Activated naive CD8-positive, alpha-beta T cell treated with anti-CD3 and anti-CD28 coated beads, Interleukin-2, amount 50 U/mL, for 24 hours (primary cell): ENCODE measurements at places on chromosomes 2 and 18.

DNA sequence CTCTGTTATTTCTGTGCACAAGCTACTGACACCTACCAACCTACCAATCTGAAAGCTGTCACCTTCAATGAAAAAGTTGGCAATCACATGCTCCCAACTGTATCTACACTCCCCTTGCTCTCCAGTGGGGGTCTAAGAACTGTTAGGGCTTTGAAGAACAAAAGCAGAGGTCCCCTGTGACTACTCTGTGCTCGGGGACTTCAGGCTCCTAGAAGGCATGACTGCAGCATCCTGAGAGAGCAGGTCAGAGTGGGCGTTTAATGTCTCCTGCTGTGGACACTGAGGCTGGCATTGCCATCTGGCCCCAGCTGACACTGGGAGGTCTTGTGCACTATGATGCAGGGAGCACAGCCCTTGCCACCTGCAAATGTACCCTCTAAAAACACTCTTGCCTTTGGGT, 93.3 kb downstream of the ACTR2 start:
- H3K36me3 ChIP-seq, result peaks cover 2% of the 10 kb centered on the region
- peaks cover 17% of the 10 kb centered on the region for H3K4me1 ChIP-seq
- no peak for DNase-seq
- H3K27me3 ChIP-seq, result no peaks in the 10 kb centered on the region
- H3K4me3 ChIP-seq, result no peak overlapping the region
- no peak overlapping the region for H3K27ac ChIP-seq

- H3K4me3 ChIP-seq, result no peak overlapping the region
- no peak overlapping the region for H3K27ac ChIP-seq
- H3K4me1 ChIP-seq, result peaks cover 2% of the 10 kb centered on the region
- peaks cover 2% of the 10 kb centered on the region for H3K27me3 ChIP-seq
- no peaks in the 10 kb centered on the region for H3K36me3 ChIP-seq
- DNase-seq, result no peak
Observed at GRCh38 chr2:216555274-216555673, 56.6 kb downstream of the RPL37A start.

DNA sequence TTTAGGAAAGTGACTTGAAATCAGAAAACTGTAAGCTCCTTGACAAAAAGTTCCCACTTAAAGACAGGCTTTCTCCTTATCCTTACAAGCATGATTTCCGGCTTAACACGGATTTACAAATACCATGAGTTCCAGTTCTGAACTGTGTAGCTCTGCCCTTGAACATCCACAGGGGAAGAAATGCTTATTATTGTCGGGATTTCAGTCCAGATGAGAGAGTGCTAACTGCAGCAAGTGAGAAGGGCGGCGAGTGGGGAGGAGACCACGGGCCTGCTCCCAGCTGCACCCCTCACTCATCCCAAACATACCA, 73.1 kb downstream of the LRRC30 start:
- no peaks in the 10 kb centered on the region for H3K36me3 ChIP-seq
- no peak overlapping the region for H3K4me3 ChIP-seq
- no peaks in the 10 kb centered on the region for H3K4me1 ChIP-seq
- no peaks in the 10 kb centered on the region for H3K27me3 ChIP-seq
- no peak for DNase-seq

DNA sequence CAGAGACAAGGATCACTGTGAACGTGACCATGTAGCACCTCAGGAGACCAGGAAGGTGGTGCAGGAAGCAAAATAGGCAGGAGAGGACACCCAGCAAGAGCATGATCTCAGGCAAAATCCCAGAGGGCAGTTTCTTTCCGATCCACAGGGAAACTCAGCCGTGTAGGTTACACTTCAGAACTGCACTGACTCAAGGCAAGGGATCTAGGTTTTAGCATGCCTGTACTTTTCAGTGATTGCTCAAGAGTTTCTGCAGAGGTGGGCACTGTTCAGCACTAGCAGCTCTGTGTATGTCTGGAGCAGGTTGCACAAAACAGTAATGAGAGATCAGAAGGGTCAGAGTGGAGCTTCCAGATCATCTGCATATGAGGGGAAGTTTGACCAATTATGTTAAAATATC, 116.7 kb upstream of the RNF152 start:
- peaks cover 2% of the 10 kb centered on the region for H3K36me3 ChIP-seq
- DNase-seq, result no peak
- H3K27me3 ChIP-seq, result peaks cover 5% of the 10 kb centered on the region
- H3K4me1 ChIP-seq, result no peaks in the 10 kb centered on the region

- H3K27ac ChIP-seq, result no peak overlapping the region
- no peak for DNase-seq
- no peak overlapping the region for H3K4me3 ChIP-seq
- peaks cover 10% of the 10 kb centered on the region for H3K4me1 ChIP-seq
- peaks cover 2% of the 10 kb centered on the region for H3K36me3 ChIP-seq
- peaks cover 49% of the 10 kb centered on the region for H3K27me3 ChIP-seq
Observed at GRCh38 chr2:29922605-29923004, 1.2 kb upstream of the ALK start.
